COR-L47 (cell line): ENCODE measurements at places on chromosomes 3 and 15.

GRCh38 chr3:141557961-141558706 lies 71.3 kb downstream of the RASA2 start:
- DNase-seq: no peak

GRCh38 chr15:101781928-101782327 lies 21.4 kb upstream of the OR4F6 start:
- no peak for DNase-seq

DNA sequence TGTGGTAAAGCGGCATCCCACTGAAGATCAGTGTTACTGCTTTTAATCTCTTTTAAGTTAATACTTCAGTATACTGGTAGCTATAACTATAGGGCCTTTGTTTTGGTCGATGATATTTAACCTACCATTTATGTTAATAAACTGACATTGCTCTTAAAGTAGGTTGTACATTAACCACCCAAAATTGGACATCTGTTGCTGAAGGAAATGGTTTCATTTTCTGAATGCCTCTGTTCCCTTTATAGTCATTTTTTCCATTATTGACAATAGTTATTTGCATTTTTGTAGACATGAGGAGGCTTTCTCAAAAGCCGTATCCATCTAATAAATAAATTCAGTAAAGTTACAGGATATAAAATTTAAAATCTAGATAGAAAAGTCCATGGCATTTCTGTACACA lies 252.4 kb upstream of the UBE2E1 start:
- no peak for DNase-seq

- no peak for DNase-seq
Observed at GRCh38 chr3:42498791-42499477, 3.5 kb upstream of the VIPR1 start.

DNA sequence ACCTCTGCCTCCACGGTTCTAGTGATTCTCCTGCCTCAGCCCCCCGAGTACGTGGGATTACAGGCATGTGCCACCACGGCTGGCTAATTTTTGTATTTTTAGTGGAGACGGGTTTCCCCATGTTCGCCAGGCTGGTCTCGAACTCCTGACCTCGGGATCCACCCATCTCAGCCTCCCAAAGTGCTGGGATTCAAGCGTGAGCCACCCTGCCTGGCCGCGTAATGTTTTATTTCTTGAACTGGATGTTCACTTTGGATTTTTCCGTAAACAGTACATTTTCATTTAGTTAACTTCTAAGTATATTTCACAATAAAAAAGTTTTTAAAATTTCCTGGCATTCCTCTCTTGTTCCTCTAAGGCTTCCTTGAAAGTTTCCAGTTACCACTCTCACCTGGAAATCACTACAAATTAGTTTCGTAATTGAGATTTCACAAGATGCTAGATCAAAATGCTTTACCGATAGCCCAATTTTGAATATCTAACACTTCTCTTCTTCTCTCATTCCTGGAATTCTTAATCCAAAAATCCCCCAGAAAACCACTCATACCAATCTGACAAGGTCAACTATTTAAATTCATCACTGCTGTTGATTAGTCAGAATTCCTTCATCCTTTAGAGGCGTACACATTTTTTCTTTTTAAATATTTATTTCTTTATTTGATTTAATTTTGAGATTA lies 44.7 kb upstream of the INO80 start:
- no peak for DNase-seq

DNA sequence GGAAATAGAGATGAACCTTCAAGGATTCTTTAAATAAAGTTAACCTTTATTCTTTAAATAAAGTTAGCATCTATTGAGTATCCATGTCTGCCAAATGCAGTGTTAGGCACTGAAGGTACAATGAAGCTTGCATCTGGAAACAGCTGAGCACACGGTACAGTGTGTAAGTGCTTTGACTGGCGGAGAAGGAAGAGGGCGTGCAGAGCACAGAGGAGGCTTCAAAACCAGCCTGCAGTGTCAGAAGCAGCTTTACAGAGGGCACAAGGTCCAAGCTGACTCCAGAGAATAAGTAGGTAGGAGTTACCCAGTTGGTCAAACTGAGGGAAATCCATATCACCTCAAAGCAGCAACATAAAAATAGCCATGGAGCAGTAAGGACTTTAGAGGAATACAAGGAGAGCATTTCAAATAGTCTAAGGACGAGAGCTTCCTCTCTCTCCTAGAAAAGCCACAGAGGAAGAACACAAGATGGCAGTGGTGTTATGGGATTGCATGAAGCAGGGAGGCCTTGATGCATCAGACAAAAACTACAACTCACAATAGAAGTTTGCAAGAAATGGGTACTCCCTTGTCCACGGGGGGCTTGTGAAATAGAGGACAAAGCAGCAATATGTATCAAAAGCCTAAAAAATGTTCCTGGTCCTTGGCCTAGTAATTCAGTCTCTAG lies 60.3 kb upstream of the PPP2R3A start:
- DNase-seq: no peak

- DNase-seq: no peak
Observed at GRCh38 chr15:70753101-70753829, 10.1 kb downstream of the UACA start.

DNA sequence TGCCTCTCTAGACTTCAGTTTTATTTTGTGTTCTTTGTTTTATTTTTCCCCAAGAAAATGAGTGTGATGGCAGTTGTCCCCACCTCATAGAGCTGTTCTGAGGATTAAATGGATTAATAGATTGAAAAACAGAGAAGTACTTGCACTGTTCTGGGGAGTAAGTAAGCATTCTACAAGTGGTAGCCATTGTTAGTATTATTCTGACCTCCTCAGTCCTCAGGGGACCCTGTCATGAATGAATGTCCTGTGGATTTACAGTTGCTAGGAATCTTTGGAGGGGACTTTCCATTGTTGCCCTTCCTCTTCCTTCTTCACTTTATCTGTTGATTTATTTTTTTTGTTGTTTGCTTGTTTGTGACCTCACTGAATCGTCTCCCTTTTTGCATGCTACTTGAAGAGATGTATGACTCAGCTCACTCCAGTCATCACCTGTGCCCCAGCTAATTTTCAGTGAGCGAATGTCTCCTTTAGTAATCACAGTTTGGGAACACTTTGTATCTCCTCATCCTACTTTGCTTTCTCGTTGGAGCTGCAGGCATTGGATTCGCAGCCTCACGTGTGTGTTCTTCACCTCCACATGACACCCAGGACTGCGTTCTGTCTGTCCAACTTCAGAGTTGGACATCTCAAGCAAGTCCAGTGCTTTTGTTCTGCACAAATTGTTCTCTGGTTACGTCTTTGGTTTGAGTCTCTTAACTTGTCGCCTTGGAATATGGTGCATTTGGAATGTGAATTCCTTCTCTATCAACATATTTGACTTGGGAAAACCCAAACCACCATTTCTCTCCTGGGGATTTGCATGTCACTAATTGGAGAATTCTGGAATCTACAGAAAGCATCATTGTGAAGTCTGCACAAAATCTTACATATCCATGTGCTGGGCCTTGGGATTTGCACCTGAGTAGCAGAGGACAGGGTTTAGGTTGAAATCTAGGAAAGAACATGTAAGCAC lies 54.5 kb downstream of the LRTM1 start:
- no peak for DNase-seq

DNA sequence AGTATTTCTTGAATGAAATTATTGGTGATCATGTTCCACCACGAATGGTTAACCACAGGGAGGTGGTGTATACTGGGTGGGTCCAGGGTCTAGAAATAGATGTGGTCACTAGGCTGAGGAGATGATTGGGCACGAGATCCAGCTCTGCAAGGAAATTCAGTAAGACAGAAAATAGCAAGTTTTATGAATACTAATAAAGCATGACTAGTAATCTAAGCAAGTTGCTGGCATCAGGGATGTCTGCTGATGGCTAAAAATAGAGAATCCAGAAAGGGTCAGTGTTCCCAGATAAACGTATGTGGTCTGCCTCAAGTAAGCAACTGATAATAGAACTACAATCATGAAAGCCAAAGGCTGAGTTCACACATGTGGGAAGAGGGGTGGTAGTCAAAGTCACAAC lies 108.3 kb upstream of the FRMD4B start:
- no peak for DNase-seq

DNA sequence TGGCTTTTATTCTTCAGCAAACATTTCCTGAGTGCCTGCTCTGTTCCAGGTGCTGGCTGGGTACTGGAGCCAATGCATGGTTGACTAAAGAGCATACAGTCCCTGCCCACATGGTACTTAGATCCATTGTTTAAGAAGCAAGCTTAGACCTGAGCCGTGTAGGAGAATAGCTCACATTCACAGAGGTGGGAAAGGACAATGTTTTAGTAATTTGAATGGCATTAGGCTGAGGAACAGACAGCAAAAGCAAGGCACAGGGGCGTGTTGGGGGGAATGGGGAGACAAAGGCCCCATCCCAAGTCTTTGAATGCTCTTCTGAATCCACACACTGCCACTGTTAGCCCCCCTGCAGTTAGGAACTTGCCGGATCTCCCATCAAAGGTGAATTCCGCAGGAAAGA lies 388.2 kb upstream of the RGMA start:
- DNase-seq: no peak

- DNase-seq: peak; percentile 31
Observed at GRCh38 chr3:36380221-36381031, at the start of gene STAC. STAC (plus strand) TSS chr3:36380504; CDS start chr3:36380644, 140 bp downstream.
